Stimulated activated CD8-positive, alpha-beta memory T cell treated with anti-CD3 and anti-CD28 coated beads, Interleukin-4, amount 100 ng/mL, for 4 hours (primary cell): ENCODE measurements at places on chromosomes 3 and 15.

- DNase-seq, result no peak
These were observed 486.0 kb upstream of the AGTR1 start for GRCh38 chr3:148211725-148212124.

- no peak for DNase-seq
These were observed 1.7 kb downstream of the SNTN start for GRCh38 chr3:63654211-63654610.

- DNase-seq, result no peak
These were observed 22.4 kb downstream of the CCR9 start for GRCh38 chr3:45908761-45909160.

DNA sequence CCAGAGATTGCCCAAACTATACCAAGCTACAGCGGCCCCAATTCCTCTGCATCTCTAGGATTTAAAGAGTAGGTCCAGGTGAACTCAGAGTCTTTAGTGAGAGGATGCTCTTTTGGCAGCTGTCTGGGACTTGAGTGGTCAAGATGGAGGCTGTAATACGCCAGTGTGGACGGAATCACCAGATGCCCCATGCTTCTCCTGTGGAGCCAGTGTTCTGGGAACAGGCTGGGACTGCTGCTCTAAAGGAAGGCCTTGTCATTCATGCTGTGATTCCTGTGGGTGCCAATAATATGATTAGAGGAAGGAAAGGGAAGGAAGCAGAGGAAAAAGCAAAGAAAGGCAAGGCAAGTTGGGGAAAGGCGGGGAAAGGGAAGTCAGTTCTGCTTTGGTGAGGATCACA, 17.4 kb upstream of the NOX5 start:
- DNase-seq, result no peak

DNA sequence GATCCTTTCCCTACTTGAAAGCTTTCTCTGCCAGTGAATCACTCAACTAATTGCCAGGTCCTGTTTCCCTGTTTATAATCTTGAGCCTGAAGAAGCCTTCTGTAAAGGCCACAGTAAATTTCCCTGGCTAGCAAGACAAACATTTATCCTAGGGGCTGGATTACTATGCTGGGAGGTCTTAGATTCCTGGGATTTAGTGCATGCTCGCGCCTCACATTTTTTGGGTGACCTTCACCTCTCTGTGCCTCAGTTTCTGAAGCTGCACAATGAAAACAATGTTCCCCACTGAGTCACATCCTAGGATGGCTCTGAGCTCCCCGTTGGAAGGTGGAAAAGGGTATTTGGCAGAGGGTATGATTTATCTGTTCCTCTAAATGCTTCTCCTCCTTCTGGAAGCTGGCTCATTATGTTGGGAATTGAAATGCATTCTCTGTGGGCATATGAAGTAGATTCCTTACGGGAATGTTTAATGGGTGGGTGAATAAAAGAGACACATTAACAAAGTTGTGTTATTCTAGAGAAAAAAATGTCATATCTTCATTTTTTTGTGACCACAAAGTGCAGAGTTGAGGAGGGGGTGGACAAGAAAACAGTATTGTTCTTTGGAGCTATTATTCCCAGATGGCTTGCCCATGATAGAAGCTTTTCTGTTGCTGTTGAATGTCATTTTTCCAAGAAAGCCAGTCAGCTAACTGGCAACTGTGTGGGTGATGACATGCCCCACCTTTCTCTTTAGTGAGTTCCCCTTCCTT, 32.4 kb downstream of the LSM3 start:
- DNase-seq, result no peak
